ENCODE measurements at places on chromosomes 3 and 15. TPM values are rescaled to one million over a fixed set of nuclear protein-coding genes. Genes with fewer than 3 reads are reported as not detected.

The DOCK3 gene
- polyA plus RNA-seq, result 2.1 TPM

The ZIC1 gene
- 0.08 TPM for polyA plus RNA-seq

The PRKCI gene
- polyA plus RNA-seq, result 97.0 TPM

The HMCES gene
- polyA plus RNA-seq, result 55.7 TPM

The GOLGA6L4 gene
- polyA plus RNA-seq, result 30.5 TPM

The WWTR1 gene
- 102 TPM for polyA plus RNA-seq

The STAC gene
- polyA plus RNA-seq, result 12.5 TPM

The C3orf20 gene
- polyA plus RNA-seq, result 0.32 TPM

The DZIP3 gene
- polyA plus RNA-seq, result 43.6 TPM

The SIDT1 gene
- polyA plus RNA-seq, result 3.8 TPM
